Small intestine (tissue), 16 donors: ENCODE measurements at places on chromosomes 2 and 18.

- DNase-seq = peak; percentile 59
Observed at GRCh38 chr2:72148837-72149555, 1.3 kb upstream of the CYP26B1 start.

DNA sequence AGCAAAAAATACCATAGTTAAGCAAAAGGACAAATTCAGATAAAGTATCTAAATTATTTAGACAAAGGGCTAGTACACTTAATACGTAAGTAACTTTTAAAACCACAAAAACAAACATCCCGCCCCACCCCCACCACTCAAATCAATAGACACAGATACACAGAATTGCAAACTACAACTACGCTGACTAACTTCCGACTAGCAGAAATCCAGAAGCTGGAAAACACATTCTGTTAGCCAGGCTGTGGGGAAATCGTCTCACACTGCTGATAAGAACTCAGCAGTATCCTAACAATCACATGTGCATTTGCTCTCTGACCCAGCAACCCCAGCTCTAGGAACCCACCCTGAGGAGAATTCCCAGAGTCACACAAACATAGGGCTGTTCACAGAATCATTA is 16.6 kb downstream of the FAM168B start:
- DNase-seq = peak; percentile 21

- no peak for DNase-seq
Observed at GRCh38 chr2:96274355-96275056, 8.5 kb downstream of the CIAO1 start.

- DNase-seq = no peak
Observed at GRCh38 chr18:62596145-62597005, 73.5 kb downstream of the ZCCHC2 start.

DNA sequence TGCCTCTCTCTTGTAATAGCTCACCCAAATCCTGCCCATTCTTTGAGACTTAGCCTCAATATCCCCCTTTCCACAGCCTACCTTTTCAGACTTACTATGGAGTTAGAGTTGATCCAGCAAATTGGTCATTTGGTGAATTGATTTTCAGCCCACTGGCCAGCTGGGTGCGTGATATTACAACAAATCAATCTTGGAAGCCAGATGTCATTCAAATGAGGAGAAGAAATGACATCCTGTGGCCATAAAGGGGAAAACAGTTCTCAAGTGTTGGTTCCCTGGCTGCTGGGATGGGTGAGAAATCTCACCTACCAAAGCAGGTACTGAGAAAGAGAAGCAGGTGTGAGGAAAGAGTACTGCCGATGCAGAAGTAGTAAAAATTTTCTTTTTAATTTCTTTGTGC is 36.7 kb upstream of the FOXI3 start:
- DNase-seq = no peak

DNA sequence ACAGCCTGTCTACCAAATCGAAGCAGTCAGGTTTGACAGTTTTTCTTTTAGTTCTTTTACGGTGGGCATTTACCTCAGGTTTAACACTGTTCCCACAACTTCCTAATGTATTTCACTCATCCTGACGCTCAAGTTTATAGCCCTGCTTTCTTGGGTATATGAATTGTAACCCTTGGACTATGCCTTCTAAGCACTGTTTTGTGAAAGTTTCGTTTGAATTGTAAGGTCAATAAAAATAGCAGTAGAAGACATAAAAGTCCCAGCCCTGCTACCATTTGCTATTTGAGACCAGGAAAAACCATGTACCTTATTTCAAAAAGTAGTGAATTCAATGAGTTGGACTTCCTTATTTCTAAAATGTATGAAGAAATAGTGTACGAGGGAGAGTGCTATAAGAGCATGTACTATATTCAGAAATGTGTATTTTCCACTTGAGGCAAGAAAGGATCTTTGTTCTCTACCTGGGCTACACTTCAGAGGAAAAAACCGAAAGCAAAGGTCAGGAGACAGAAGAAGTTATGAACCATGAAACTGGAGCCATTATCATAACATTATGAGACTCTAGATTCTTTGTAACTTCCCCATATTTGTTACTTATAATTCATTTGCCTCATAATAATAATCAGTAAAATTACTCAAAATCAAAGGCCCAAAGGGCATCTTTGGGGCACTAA is 1.9 kb upstream of the ZC3H15 start:
- peak; percentile 91 for DNase-seq

GRCh38 chr2:76953733-76954347 is 568.3 kb downstream of the LRRTM4 start:
- peak; percentile 44 for DNase-seq

DNA sequence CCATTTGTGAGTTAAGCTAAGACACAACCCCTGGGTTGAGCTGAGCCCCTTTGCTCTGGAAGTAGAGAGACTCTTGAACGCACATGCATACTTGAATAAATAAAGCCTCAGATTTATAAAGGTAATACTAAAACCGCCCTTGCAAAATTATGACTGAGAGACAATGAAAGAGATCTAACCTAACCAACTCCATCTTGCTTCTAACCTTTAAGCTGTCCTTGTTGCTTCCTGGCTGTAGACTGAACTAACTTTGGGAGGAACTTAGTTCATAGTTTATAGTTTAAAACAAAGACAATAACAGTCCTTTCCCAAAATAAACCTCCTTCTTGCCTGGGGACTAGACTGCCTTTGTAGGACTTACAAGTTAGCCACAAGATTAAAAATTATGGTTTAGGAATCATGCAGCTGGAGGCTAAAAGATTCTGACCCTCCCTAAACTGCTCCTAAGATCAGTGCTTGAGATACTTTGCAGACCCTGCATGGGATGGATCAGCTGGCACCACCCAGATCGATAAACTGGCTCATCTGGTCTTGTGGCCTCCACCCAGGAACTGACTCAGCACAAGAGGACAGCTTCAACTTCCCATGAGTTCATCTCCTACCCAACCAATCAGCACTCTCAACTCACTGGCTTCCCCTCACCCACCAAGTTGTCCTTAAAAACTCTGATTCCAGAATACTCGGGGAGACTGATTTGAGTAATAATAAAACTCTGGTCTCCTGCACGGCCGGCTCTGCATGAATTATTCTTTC is 240.2 kb upstream of the SLC14A2 start:
- DNase-seq = no peak

DNA sequence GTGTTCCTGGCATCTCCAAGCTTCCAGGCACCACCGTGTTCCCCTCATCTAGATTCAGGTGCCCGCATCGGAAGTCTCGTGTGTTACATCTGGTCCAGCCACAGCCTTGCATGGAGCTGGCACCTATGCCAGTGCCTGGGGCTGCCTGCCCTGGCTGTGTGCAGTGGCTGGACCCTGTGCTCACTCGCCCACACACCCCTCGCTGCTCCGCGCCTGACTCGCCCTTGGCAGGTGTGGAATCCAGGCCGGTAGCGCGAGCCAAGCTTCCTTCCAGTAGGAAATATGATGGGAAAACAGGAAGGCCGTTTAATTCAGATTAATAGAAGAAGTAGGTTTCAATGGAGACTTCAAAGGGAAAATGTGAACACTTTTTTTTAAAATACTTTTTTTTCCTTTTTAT is 78.0 kb downstream of the PTPN4 start:
- no peak for DNase-seq

GRCh38 chr2:98835831-98836385 is 100.1 kb downstream of the CRACDL start:
- peak; percentile 22 for DNase-seq

GRCh38 chr2:66775730-66776422 is 341.0 kb downstream of the MEIS1 start:
- no peak for DNase-seq

DNA sequence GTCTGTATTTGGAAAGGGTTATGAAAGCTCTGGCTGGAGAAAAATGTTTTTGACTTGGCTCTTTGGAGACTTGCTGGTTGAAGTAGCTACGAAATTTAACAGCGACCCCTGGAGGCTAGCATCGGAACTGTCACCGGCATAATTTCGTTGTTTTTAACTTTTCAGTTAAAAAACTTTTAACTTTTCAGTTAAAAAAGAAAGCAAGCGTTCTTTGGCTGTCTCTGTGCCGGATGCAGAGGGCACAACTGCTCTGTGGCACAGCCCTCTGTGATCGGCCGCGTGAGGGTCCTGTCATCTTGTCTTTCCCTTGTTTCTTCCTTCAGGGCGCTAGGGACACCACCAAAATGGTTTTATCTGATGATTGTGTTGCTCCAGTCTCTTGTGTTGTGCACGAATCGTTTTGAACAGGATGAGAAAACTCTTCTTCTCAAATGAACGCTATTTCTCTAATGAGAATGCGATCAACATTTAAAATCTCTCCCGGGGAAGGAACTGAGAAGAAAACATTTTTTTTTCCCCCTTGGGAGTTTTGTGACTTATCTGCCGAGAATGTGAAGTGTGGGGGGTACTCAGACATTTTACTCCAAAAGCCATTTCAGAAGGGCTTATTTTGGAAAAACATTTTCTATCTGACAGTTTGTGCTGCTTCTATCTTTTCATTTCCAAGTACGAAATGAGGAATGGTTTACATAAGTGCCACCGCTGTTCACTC is 57.1 kb downstream of the ADCYAP1 start:
- peak; percentile 36 for DNase-seq

DNA sequence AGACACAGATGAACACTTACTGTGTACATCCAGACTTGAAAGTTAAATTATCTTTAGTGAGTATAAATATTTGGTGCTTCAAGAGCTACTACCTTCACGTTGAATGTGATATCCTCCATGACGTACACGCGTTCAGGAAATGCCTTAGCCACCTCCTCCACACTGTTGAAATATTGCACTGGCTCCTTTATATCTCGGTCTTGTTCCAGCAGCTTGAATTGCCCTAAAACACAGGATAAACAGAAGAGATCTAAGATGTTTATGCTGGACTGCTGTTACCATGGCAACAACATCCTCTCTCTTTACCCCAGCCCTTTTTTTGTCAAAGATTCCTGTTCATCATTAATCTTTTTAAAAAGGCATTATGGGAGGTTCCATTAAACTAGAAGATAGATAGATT is 120.3 kb downstream of the MEP1B start:
- DNase-seq = no peak
